ENCODE measurements at places on chromosomes 4 and X.

DNA sequence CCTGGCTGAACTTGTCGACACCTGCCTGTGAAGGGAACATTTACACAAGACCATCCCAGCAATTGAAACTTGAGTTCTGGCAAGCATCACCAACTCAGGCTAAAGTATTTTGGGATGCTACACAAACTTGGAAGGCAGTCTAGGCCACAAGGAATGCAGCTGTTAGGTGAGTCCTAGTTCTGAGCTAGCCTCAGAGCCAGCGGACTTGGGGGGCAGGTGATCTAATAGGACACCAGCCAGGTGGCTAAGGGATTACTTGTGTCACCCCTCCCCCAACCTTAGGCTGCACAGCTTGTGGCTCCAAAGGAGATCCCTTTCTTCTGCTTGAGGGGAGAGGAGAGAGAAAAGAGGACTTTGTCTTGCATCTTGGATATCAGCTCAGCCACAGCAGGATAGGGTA is 62.3 kb upstream of the DKK2 start:
- no peak for DNase-seq

- DNase-seq, result peak; percentile 86
These were observed 35.3 kb upstream of the SPRY1 start for GRCh38 chr4:123361195-123361861.

GRCh38 chrX:2449135-2449886 is 51.5 kb downstream of the DHRSX start:
- DNase-seq, result no peak

DNA sequence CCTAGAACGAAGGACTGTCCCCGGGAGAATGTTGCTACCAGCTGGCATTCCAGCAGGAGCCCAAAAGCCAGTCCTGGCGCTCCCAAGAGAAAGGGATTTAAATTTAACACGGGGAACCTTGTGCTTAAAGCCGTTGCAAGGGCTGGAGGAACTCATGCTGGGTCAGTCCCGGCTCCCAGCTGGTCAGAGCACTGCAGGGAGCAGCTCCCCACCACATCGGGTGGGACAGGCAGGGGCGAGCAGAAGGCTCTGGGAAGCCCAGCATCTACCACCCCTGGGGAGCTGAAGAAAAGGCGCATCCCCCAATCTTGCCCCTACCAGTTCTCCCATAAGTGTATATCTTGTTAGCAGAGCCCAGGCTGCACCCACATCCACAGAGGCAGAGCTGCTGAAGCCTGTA is 15.7 kb downstream of the CFAP99 start:
- no peak for DNase-seq

DNA sequence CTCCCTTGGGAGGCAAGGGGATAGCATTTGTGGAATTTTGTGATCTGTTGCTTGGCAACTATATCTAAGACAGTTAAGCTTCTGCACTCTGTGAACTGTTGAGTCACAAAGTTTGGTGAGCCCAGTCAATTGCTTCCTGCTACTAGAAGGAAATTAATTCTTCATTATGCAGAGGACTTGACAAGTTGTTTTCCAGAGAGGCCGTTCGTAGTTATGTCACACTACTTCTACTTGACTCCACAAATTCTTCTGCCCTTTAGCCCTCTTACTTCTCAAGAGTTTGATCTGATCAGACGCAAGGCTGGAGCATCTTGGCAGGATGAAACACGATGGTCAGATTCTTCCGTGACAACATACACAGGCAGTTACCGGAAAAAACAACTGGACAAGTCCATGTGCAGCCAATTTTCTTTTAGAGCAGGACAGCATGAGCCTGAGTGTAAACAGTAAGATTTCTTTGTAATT is at the start of gene C4orf51:
Gene C4orf51 (plus strand): TSS at position 156 of the 465 bp plus-strand sequence. CDS start 58 bp downstream, at position 214.
- DNase-seq, result no peak

DNA sequence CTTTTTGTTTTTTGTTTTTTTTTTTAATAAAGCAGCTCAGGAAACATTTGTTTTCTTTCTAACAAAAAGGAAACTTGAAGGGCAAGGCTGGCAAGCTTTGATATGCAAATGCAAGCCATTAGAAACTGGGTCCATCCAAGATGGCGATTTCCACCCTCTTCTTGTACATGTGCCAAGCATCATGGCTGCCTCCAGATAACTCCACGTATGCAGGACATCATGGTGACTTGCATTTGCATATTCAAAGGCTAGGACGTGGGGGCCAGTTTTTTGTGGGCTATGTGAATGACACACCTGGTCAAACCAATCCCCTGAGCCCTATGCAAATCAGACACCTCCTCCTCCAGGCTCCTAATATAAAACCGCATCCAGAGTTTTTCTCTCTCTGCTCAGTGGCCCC is 692.6 kb downstream of the FAM133A start:
- no peak for DNase-seq

GRCh38 chr4:89108091-89108490 is 3.2 kb upstream of the TIGD2 start:
- DNase-seq, result peak; percentile 27

DNA sequence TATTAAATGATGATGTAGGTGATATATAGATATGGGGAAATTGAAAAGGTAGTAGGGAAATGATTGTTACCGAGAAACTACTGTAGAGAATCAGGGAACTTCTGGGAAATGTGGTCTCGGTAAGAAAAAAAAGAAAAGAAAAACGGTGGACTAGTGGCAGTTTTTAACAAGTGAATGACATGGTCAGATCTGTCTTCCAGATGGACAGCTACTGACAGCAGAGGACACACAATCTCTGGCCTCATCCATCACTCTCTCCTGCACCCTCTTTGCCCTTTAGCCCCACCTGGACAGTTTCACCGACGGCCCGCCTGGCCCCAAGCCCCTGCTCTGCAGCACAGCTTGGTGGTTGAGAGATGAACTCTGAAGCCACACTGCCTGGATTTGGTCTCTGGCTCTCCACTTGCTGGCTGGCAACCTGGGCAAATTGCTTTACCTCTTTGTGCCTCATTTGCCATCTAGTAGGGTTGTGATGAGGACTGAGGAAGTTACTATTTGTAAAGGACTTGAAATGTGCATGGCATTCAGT is 23.4 kb downstream of the RBM47 start:
- no peak for DNase-seq

DNA sequence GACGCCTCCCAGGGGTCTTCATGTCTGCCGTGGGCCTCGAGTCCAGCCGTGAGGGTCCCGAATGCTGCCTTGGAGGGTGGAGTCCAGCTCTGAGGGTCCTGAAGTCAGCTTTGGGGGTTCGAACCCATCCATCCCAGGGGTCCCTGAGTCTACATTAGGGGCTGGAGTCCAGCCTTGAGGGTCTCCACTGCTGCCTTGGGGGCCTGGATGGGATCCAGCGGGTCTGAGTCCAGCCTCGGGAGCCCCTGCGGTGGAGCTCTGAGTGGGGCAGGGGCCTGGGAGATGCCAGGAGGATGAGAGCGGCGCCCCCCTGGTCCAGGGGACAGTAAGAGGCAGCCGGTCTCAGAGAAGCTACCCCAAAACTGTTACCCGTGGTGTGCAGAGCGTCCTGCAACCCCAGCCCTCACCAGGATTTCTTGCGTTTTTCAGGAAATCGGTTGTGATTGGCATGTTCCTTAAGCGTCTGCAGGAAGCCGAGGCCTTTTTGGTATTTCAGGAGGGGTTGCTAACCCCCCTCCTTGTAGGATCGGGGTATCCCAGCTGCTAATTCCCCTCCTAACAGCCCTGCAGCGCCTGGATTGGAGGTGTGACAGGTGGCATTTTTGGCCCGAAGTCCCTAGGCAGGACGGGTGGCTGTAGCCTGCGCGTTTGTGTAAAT is 1.7 kb upstream of the GTPBP6 start:
- DNase-seq, result peak; percentile 51

DNA sequence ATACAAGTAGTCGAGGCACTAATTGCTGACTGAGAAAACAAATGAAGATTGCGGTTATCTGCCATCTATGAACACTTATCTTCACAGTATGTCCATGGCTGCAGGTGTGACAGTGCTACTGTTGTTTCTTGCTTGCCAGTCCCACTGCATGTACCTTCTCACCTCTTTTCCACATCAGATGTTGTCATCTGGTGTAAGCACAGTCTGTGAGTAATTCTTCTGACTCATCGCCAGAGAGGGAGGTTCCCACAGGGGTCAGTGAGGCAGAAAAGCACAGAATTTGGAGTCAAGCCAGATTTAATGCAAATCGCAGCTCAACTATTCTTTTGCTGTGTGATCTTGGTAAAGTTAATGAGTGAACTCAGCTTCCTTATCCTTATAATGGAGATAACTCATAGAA is 144.4 kb downstream of the GLRA2 start:
- no peak for DNase-seq

DNA sequence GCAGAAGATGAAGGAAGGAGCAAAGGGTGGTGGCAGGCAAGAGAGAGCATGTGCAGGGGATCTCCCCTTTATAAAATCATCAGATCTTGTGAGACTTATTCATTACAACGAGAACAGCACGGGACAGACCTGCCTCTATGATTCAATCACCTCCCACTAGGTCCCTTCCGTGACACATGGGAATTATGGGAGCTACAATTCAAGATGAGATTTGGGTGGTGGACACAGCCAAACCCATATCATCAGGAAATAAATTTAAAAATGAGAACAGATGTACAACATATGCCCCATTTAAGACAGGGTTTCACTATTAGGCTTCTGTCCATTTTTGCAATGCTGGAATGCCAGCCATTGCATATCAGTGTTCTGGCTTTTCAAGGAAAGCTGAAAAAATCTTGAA is 346.7 kb upstream of the SLIT2 start:
- no peak for DNase-seq

DNA sequence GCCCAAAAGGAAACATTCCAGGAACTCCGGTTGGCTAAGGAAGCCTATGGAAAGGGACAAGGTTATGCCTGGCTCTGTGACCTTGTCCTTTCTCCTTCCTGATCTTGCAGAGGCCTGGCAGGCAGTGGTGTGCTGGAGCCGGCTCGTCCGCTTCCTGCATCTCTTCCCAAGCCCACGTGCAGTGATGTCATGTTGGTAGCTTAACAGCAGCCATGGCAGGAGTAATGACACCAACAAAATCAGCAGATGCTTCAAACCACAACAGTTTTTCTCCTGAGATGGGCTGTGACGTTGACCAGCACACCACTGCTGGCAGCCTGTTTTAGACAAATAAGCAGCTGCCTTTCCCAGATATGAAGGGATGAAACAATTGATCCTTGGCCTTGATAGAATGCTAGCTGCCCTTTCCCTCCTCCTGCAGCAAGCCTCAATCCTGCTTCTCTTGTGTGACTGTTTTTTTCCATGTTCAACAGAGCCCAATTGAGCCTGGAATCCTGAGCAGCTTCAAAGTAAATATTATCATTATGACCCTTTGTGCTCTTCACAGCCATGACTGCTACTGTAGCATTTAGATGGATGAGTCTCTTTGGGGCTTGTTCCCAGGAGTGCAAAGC is 23.4 kb downstream of the SEPTIN6 start:
- DNase-seq, result no peak

- no peak for DNase-seq
These were observed 803.6 kb downstream of the ADGRL3 start for GRCh38 chr4:62003695-62004094.

DNA sequence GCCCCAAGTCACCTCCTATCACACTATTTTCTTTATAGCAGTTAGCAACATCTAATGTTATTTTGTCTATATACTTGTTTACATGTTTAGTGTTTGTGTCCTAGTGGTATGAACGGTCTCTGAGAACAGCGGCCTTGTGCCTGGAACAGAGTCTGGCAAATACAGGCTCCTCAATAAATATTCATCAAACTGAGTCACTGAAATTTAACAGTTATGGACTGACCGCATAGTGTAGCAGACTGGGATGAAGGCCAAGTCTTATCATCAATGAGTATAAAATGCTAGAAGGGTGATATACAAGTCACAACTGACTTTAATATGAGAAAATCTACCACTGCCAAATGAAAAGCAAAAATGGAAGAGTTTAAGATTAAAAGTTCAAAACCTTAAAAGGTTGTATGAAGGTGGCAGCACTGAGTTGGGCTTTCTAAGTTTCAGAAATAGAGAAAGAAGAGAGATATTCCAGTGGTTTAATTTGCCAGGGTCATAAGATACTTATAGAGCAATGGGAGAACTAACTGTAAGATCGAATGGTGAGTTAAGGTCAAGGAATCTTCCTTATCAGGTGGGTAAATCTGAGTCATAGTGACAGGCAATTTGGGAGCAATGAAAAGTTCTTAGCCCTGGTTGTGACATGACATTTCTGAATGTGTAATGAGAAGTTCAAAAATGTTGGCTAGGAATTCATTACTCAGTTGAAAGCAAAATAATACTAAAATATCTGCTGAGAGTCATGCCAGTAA is 34.9 kb downstream of the ELOVL6 start:
- DNase-seq, result peak; percentile 92

DNA sequence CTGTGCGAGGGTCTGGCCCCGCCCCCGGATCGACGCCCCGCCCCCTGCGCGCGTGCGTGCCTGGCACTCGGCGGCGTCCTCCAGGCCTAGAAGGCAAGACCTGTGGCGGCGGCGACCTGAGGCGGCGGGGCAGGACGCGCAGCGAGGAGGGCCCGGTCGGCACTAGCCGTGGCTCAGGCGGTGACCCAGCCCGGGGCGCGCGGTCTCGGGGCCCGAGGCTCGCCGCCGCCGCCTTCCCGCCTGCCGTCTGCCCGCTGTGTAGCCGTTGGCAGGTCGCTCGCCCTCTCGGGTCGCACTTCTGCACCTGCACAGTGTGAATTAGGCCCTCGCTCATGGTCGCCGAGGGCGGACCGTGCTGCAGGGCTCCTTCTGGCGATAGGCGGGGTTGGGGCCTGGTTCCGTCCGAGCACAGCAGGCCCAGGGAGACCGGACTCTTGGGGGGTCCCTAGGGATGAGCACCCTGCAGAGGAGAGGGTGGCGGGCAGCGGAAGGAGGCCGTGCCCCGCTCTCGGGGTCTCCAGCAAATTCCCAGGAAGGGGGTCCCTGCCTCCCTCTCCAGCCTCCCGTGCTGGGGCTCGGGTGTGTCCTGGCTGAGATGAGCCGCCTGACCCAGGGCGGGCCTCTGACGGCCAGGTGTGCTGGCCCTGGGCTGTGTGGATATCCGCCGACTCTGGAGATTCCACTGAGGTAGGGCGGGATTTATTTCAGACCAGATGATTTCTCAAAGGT is 557 bp upstream of the FAM53A start:
- DNase-seq, result no peak

DNA sequence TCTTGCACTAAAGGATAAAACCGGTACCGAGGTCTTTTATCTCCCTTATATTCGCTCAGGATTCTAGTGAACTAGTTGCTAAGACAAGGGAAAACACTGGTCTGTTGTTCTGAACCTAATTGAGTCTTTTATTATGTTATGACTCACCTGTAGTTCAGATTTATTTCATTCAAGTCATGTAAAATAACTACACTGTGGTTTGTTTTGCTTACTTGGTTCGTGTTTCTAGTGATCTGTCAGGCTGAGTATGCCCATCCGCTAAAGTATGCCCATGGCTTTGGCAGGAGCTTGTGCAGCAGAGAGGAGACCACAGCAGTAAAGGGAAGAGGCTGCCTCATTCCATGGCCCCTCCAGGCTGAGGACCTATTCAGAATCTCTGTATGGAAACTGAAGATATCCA is 126.1 kb downstream of the AFF1 start:
- DNase-seq, result no peak

GRCh38 chr4:67687636-67688035 is 13.3 kb downstream of the UBA6 start:
- DNase-seq, result no peak

- DNase-seq, result no peak
These were observed 706.5 kb downstream of the KCTD8 start for GRCh38 chr4:43742083-43742482.

GRCh38 chr4:12084690-12085089 is 656.0 kb upstream of the HS3ST1 start:
- DNase-seq, result no peak

Data from hematopoietic multipotent progenitor cell treated with erythropoietin and hydrocortisone succinate and interleukin-3 and kit ligand, for 6 days (in vitro differentiated cells).